ENCODE measurements at places on chromosomes 11 and 22.

DNA sequence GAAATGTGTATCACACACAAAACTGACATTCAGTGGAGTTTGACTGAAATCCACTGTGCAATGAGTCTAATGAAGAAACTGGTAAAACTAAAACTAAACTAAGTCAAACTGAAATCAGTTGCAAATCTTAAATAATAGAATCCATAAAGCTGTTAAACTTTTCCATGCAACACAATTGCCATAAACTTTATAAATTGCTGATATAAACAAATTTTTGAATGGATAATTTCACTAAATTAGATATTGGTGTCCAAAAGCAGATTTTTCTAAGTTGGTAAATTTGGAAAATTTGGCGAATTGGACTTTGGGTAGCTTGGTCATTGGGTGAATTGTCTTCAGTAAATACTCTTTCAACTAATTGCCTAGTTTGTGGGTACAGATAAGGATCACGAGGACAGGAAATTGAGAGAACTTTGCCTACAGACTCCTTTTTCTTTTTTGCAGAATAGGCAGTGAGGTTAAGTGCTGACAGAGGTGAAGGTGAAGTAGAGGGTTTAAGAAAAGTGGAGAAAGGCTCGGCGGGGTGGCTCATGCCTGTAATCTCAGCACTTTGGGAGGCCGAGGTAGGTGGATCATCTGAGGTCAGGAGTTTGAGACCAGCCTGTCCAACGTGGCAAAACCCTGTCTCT is 12.8 kb downstream of the MRPL17 start:
- no peak for DNase-seq

- DNase-seq, result no peak
Measured at GRCh38 chr11:34408580-34409172, 30.1 kb upstream of the CAT start.

- DNase-seq, result no peak
Measured at GRCh38 chr11:120098503-120099020, 39.4 kb downstream of the TRIM29 start.

DNA sequence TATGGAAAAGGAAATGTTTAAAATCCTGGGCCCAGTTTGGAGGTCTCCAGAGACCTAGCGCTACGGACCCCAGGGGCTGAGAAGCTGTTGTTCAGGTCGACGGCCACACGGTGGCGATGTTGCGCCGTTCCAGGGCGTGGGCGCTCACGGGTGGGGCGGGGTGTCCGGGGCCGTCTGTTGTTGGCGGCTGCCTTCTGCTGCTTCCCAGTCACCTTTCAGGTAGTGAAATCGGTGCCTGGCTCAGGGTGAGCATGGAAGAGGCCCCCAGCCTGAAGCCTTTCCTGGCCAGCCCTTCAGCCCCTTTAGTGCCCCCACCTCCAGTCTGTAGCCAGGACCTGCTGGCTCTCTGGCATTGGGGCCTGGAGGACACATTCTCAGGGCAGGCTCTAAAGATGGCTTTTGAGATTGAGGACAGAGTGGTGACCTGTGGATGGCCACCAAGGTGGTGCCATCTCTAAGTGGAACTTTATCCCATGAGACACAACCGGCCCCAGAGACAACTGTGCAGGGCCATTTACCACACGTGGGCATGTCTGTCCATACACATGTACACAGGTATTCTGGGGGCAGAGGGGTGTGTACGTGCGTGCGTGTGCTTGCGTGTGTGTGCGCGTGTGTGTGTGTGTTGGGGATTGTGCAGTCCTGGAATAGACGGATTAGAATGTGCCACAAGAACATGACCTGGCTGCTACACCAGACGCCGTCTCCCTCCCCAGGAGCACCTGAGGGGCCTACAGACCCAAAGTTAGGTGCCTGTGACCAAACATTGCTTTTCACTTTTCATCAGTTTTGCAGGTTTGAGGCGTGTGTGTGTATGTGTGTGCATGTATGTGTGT is 53.8 kb downstream of the ST14 start:
- peak; percentile 65 for DNase-seq

DNA sequence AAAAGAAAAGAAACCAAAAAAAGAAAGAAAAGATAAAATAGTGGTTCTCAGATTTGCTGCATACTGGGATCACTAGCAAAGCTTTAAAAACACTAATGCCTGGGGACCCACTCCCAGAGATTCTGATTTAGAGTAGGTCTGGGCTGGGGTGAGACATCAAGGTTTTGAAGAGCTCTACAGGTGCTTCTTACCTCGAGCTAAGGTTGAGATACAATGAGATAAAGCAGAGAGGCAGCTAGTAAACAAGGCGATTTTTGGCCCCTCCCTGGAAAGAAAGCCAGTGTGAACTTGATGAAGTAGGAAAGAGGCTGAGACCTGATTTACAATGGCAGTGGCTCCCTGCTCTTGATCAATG is 327.6 kb upstream of the CCDC90B start:
- no peak for DNase-seq

- no peak for DNase-seq
Measured at GRCh38 chr11:29333993-29334775, 682.6 kb downstream of the KCNA4 start.

- no peak for DNase-seq
Measured at GRCh38 chr11:19345848-19346681, 105.3 kb upstream of the E2F8 start.

DNA sequence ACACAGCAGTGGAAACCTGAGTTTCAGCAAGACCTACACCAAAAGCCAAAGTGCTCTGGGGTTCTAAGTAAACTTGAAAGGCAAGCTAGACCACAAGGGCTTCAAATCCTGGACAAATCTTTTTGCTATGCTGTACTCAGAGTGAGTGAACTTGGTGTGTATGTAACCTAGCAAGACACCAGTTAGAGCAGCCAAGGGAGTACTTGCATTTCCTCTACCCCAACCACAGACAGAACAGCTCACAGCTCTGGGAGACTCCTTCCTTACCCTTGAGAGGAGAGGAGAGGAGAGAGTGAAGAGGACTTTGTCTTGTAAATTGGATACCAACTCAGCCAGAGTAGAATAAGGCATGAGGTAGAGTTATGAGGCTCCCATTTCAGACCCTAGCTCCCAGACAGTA is 71.4 kb downstream of the CTSC start:
- no peak for DNase-seq

GRCh38 chr11:6630632-6631291 is 11.5 kb upstream of the TPP1 start:
- no peak for DNase-seq

DNA sequence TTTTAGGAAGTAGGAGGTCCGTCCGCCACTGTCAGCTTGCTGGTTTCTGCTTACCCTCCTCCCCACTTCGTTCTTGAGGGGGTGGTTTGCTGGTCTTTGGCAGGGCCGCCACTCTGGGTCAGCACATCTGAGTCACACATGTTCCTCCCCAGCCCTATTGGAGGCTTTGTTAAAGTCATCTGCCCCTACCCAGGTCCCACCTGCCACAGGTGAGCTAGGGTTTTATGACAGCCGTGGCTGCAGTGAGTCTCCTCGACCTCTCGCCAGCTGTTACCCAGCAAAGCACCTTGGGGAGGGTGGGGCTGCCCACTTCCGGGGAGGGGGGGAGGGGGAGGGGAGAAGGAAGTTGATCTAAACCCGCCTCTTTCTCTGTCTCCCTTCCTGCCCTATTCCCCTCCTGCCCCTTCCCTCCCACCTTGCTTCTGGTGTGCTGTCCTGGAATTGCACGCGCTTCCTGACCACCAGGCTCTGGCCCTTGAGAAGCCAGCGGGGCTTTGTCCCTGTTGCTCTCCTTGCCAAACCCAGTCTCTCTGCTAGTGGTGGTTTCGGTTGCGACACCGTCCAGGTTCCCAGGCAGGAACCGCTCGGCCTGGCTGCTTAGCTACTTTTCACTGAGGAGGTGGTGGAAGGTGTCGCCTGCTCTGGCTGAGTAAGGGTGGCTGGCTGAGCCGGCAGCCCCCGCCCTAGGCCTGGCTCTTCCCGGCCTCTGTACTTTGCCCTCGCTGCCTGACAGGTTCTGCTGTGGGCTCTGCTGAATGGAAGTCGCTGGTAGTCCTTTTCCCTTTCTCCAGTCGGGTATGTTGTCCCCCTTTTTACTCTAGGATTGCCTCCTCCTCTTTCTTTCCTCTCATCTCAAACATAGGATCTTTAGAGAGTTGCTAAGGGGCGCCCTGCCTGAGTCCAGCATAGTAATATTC is 28.5 kb downstream of the RCOR2 start:
- peak; percentile 57 for DNase-seq

DNA sequence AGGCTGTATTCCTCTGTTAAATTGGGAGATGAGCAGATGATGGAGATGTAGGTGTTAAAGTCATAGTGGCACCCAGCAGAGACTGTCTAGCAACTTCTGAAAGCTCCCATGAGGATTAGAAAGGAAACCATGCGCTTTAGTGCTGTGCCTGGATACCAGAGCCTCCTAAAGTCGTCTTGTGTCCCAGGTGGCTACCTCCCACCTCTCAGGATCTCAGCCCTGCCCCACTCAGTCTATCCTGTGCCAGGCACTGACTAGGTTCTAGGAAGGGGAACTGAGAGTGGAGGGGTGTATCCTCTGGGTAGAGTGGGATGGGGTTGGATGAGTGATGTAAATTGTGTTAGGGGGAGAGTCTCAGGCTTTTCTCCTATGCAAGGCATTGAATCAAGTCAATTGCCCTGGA is 60.2 kb downstream of the KIAA1671 start:
- no peak for DNase-seq

GRCh38 chr22:22884888-22885840 is 2.5 kb upstream of the IGLL5 start:
- DNase-seq, result no peak

- DNase-seq, result no peak
Measured at GRCh38 chr11:6319001-6319703, 1.1 kb downstream of the CAVIN3 start.

- no peak for DNase-seq
Measured at GRCh38 chr11:120882175-120882574, 141.7 kb upstream of the TBCEL start.

DNA sequence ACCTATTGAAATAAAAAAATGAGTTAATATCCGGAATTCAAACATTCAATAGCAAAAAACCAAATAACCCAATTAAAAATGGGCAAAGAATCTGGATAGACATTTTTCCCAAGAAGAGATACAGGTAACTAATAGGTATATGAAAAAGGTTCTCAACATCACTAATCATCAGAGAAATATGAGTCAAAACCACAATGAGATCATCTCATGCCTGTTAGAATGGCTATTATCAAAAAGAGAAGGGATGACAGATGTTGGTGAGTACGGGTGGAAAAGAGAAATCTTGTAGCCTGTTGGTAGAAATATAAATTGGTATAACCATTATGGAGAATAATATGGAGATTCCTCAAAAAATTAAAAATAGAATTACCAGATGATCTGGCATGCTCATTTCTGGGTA is 26.9 kb upstream of the OR6M1 start:
- DNase-seq, result no peak

GRCh38 chr22:35509451-35509850 is 31.2 kb upstream of the RASD2 start:
- no peak for DNase-seq

DNA sequence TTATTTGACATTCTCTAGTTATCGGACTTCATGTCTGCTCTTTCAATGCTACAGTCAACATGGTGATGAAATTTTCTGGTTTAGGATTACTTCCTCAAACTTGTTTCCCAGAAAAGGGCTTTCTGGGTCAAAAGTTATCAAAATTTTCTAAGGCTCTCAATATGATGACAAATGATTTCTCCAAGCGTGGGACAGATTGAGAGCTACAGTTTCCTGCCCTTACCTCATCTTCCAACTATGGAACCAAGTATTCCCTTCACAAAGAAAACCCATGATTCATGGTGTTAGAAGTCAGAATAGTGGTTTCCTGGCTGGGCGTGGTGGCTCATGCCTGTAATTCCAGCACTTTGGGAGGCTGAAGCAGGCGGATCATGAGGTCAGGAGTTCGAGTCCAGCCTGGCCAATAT is 17.8 kb downstream of the MYO18B start:
- no peak for DNase-seq

GRCh38 chr11:33697997-33698396 is 2.6 kb downstream of the C11orf91 start:
- DNase-seq, result no peak

DNA sequence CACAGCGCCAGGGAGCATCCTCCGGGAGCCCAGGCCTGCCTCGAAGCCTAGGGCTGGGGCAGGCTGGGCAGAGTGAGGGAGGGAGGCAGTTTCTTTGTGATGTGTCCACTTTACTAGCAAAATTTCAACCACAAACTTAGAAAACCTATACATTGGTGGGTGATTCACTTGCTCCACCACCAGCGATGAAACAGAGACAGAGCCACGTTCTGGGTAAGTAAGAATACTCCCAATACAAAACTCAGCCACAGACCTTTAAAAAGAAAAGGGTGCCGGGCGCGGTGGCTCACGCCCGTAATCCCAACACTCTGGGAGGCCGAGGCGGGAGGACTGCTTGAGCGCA is 22.3 kb downstream of the CDKN1C start:
- no peak for DNase-seq

DNA sequence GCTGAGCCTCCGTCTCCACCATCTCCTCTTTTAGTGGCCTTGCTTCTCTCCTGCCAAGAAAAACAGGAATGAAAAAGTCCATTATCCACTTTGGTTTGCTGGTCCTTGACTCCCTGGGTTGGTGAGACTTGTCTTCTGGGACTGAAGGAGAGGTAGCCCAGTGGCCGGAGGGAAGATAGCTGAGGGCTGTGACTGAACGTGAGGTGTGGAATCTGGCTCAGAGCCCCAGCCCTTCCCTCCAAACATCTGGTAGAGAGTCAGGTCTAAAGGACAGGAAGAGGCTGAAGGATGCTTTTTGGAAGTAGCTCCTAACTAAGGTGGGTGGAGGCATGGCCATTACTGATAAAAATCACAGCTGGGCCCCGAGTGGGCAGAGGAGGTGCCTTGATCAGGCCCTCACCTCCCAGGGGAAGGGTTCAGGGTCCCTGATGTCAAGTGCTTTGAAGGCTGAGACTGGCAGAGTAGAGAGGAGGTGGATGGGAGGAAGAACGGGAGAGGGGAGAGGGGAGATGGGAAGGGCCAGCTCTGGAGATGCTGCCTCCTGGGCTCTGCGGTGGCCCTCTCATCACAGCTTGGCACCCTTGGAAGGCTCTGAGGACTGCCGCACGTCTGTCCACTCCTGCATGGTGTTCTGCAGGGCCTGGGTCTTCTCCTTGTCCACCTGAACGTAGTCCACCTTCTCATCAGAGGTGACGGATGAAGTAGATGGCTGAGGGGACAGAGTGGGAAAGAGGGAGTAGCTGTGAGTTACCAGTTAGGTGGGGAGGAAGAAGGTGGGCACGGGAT is 30.2 kb downstream of the USP35 start:
- DNase-seq, result no peak

- no peak for DNase-seq
Measured at GRCh38 chr22:43846966-43847365, 15.3 kb downstream of the SULT4A1 start.

- DNase-seq, result no peak
Measured at GRCh38 chr11:29435421-29435820, 581.4 kb downstream of the KCNA4 start.

GRCh38 chr11:60130496-60130895 is 42.0 kb downstream of the MS4A2 start:
- DNase-seq, result no peak

DNA sequence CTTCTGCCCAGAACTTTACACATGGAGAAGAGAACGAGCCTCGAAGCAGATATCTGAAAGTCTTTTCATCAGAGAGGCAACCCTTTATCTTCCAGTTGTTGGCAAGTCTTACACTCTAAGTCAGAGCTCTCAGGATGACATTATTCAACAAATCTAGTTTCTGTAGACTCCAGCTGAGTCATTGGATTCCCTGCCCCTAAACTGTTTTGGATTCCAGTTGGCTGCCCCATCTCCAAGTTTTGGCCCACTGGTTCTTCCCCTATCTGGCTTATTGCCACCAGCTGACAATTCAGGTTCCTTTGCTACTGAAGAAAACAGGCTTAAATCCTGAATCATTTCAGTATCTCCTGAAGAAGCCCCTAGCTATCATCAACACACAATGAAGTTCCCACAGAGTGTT is 14.2 kb downstream of the SAAL1 start:
- DNase-seq, result no peak
